ENCODE measurements at places on chromosomes 7 and 10.

DNA sequence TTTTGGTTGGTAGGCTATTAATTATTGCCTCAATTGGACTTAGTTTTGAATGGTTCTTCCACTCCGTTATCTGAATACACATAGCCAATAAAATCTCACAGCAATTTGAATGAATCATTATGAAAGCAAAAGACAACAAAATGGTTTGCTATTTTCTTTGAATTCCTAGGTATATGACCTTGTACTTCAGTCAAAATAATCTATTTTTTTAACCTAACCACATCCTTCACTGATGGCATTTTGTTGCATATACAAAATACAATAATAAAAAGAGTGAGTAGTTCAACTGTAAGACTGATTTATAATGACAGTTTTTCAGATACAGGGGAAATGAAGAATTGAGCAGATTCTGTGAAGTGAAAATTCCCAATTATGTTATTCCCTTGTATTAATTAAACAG is 433.1 kb downstream of the HTR7 start:
- no peak for DNase-seq

DNA sequence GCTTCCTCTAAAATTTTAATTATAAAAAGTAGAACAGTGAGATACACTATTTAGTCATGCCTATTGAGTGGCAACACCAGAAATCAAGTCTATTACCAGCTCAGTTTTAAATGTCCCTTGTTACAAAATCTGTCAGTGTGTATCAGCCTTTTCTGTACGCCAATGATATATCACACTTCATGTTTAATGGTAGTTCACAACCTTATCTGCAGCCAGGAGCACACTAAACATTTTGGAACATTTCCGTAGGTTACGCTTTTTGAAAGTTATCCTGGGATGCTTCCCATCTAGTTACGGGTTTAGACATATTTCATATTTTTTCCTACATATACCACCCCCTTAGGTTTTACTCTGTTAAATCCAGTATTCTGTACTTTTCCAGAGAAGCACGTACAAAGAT is 5.4 kb downstream of the HNRNPA2B1 start:
- DNase-seq, result no peak

- DNase-seq, result no peak
Measured at GRCh38 chr7:158646766-158647474, 57.7 kb downstream of the NCAPG2 start.

DNA sequence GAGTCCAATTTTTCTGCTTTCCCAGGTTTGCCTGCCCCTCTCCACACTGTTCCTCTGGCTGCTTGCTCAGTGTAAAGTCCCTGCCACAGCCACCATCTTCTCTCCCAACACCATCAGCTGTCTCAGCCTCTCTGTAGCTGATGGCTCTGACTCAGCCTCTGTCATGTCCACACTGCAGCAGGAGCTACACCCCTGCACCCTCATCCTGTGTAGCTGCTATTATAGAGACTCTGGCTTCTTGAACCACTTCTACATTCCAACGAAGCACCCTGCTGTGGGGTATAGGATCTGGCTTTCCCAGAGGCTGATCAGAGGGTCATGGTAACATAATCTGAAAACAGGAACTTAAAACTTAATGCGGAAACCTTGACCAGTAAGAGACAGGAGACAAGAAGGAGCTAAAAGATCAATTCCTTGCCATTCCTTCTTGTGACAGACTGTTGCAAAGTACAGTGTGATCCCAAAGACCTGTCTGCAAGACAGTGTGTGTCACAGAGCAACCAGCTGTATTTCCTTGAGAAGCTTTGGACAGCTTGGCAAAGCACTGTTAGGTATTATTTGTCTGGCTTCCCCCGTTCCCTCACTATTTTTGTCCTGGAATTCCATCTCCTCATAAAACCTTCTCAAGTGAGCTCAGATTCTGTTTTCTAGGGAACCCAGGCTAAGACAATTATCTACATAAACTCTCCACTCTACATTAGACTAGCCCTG is 42.3 kb downstream of the NRCAM start:
- no peak for DNase-seq

GRCh38 chr7:20602306-20602705 is 13.2 kb upstream of the ABCB5 start:
- DNase-seq, result no peak

DNA sequence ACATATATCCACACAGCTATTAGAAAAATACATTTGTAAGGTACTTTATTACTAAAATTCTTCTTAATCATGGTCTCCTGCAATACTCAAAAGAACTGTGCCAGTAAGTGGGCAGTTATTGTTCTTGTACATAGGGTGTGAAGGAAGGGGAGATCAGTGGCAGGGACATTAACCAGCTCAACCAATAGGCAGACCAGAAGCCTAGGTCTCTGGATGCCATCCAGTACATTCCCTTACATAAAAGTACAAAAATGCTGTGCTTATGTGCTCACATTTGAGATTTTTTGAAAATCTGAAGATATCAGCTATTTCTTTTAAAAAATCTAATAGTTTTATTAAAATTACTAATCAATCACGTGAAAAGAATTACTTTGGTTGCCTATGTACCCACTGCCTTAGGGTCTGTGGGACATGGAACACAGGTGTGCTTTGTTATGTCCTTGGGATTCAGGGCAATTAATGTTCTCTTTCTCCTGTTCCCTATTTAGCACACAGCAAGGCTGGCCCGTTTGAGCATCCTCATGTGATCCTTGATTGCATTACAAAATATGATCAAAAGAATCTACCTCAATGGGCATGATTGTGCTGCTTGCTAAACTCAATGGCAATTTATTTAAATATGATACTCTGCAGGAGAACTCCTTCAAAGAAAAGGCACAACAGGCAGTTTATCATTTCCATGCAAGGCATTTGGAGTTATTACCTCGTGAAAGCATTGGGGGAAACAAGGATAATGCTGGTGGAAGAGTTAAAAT is 22.7 kb downstream of the TWIST1 start:
- no peak for DNase-seq

GRCh38 chr7:48540746-48541145 is 369.5 kb downstream of the ABCA13 start:
- DNase-seq, result no peak

DNA sequence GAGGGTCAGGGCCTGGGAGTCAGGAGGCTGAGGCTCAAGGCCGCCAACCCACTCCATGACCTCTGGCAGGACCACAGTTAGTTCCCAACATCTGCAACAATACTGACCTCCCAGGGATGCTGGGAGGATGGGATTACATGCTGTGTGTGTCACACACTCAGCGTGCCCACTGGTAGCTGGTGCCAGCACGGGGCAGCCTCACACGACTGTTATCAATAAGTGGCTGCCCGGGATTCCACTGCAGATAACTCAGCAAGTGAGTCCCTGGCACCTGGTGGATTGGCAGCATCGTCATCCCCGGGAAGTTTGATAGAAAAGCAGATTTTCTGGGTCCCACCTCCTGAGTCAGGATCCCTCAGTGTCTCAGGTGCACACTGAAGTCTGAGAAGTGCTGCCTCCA is 110.3 kb downstream of the SLIT1 start:
- no peak for DNase-seq

- DNase-seq, result no peak
Measured at GRCh38 chr7:134804351-134804750, 24.9 kb downstream of the CALD1 start.

GRCh38 chr7:69961436-69961835 is 363.2 kb downstream of the AUTS2 start:
- no peak for DNase-seq

- DNase-seq, result no peak
Measured at GRCh38 chr7:94054130-94054529, 50.0 kb upstream of the BET1 start.

- DNase-seq, result no peak
Measured at GRCh38 chr10:7788639-7789286, 786 bp downstream of the ATP5F1C start.

DNA sequence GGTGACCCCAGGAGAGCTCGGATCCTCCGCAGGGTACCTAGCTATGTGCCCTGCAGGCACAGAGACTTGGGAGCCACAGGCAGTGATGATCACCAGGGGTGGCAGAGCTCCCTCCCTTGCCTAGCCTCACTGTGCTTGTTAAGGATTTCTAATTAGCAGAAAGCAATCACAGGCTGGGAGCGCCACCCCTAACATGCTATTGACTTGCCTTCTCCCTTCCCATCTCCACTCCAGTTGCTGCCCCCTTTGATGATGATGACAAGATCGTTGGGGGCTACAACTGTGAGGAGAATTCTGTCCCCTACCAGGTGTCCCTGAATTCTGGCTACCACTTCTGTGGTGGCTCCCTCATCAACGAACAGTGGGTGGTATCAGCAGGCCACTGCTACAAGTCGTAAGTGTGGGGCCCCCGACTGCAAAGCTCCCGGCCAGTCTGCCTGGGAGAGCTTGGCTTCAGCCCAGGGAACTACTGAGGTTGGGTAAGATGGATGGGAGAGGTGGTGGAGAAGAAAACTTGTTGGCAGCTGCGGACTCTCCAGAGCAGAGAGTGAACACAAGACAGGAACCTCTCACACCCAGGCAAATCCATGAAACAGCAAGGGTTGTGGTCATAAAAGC is 1.2 kb downstream of the PRSS1 start:
- no peak for DNase-seq

DNA sequence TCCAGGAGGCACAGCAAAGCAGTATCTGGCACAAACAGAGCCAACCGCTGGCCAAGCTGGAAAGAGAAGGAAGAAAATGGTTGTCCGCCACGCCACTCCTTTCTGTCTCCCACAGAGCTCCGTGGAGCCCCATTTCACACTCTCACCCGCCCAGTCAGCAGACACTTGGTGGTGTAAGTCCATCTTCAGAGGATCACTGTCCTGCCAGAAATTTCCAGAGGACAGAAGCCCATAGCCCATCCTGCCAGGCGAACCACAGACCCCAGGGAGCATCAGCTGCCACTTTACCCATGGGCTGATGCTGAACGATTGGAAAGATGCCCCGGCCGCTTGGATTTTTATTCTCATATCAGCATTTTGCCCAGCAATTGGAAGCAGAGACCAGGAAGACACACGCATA is 144.7 kb upstream of the LYZL2 start:
- DNase-seq, result no peak

- no peak for DNase-seq
Measured at GRCh38 chr10:73232887-73233286, 14.2 kb downstream of the DNAJC9 start.

DNA sequence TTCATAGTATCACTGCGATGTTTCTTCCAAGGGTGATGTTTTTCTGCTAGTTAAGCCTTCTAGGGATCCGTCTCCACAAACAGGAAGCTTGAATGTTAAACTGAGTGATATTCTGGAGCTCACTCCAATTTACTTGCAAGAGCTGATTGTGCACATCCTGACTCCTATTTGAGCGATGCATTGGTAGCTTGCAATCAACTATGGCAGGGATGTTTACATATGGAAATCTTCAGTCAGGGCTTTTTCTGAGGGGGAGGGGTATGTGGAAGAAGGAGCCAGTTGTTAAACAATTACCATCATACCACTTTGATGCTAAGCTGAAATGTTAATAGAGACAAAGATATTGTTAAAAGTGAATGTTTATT is 43.2 kb upstream of the NXPH1 start:
- no peak for DNase-seq

DNA sequence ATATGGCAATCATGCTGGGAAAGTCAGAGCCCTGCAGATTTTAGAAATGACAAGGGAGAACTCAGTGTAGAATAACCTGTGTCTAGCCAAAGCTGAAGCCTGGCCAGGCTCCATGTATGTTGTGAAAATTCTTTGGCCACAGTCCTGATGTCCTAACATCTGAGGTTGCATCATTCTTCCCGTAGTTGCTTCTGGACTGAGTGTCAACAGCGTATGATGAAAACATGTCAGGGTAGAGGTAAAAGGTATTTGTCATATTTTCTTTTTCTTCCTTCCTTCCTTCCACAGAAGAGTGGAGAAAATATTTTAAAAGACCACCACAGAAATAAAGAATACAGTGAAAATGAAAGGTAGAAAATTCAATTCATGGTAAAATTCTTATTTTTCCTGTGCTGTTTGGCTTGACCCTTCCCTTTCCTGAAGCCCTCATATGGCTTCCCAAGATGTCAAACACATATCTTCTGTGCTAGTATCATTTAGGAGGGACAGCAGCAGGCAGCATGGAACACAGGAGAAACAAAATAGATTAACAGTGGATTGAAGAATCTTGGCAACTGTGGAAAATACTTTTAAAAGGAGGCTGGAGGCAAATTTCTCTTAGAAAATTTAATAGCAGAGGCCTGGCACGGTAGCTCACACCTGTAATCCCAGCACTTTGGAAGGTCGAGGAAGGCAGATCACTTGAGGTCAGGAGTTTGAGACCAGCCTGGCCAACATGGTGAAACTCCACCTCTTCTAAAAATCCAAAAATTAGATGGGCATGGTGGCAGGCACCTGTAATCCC is 18.9 kb upstream of the NRBF2 start:
- no peak for DNase-seq
